ENCODE measurements at places on chromosomes 6 and 20. TPM values are rescaled to one million over a fixed set of nuclear protein-coding genes. Genes with fewer than 3 reads are reported as not detected.

DNA sequence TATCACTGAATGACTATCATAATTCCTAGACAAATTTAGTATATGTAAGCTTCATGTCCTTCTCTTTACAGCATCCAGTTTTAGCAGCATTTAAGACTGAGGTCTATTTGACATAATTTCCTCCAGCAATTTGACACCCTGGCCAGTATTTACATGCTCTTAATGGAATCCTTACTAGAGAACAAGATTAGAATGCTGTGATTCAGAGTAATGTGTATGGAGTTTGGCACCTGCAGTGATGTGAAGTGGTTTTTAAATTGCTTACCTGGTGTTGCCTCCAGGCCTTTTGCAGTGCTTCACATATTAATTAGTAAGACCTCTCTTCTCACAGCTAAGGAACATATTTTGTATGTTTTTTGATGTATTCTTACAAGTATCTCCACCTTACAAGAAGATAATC, 9.8 kb downstream of the NKX2-4 start:
- no peaks in the 10 kb centered on the region for H3K36me3 ChIP-seq
- no peak overlapping the region for H3K27ac ChIP-seq
- peaks cover 19% of the 10 kb centered on the region for H3K27me3 ChIP-seq
- no peaks in the 10 kb centered on the region for H3K4me1 ChIP-seq
- DNase-seq, result no peak
- H3K4me3 ChIP-seq, result no peak overlapping the region

DNA sequence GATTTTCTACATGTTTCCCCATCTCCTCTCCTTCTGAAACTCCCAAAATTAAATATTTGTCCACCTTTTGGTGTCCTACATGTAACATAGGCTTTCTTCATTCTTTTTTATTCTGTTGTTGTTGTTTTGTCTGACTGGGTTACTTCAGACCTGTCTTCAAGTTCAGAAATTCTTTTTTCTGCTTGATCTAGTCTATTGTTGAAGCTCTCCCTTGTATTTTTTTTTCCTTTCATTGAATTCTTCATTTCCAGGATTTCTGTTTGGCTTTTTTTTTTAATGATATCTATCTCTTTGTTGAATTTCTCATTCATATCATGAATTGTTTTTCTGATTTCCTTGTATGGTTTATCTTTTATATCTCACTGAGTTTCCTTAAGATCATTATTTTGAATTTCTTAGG, 20.6 kb upstream of the LGSN start:
- no peaks in the 10 kb centered on the region for H3K4me1 ChIP-seq
- DNase-seq, result no peak
- no peaks in the 10 kb centered on the region for H3K27me3 ChIP-seq
- H3K4me3 ChIP-seq, result no peak overlapping the region
- no peaks in the 10 kb centered on the region for H3K36me3 ChIP-seq

DNA sequence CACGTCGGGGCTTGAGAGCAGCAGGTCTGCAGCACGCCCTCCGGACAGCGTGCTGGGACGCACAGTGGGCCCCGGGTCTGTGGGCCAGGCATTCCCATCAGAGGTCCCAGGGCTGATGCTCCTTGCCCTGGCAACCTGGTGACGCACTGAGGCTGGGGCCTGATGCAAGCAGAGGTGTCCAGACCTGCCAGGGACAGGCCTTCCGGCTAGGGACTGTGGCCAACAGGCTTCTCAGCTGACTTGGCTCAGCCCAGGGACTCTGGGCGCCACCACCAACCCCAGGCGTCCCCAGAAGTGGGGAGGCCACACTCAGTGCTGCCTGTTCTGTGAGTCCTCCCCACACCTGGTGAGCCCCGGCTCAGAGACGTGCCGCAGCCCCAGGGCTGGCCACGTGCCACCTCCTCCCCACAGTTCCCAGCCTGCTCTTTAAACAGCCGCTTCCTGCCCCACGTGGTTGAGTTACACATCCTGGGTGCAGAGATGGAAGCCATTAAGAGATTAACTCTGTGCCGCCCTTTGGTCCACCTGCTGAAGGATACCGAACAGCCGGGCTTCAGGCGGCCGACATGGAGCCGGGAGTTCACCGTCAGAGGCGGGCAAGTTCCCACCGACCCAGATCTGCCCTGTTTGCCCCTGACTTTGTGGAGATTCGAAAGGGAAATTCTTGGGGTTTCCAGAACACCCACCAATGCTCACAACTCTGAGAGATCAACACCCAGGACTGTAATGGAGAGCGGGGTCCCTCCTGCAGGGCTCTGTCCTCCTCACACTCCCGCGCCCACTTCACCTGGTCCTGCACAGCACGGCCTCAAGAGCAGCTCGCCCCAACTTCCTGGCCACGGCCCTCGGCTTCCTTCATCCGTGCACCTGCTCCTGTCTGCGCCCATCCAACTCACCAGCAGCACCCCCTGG, 37.6 kb upstream of the ZBP1 start:
- no peaks in the 10 kb centered on the region for H3K27me3 ChIP-seq
- H3K27ac ChIP-seq, result peak overlapping the region; percentile 26
- peak; percentile 68 for DNase-seq
- no peak overlapping the region for H3K4me3 ChIP-seq

GRCh38 chr6:107822176-107823046, 1.7 kb downstream of the SCML4 start:
- no peak overlapping the region for H3K27ac ChIP-seq
- H3K4me1 ChIP-seq, result peaks cover 17% of the 10 kb centered on the region
- H3K27me3 ChIP-seq, result no peaks in the 10 kb centered on the region
- DNase-seq, result no peak
- no peak overlapping the region for H3K4me3 ChIP-seq

DNA sequence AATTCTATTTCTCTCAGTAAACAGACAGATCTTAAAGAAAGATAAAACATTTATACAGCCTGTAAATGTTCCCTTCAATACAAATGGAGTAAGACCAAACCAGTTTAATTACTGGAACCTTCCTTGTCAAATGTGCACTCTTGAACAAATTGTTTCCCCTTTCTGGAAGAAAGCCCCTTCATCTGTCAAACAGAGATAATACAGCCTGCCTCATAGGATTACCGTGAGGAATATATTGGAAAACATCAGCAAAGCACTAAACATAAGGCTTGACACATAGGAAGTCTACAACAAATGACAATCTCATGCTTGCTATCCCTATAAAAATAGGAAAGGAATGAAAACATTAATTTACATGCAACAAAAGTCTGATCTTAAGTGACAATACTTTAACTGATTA, 173.8 kb downstream of the PTPRK start:
- H3K27ac ChIP-seq, result no peak overlapping the region
- H3K4me1 ChIP-seq, result no peaks in the 10 kb centered on the region
- no peaks in the 10 kb centered on the region for H3K27me3 ChIP-seq
- no peaks in the 10 kb centered on the region for H3K36me3 ChIP-seq

COL21A1 gene
- total RNA-seq, result 35.2 TPM

ACOT8 gene
- 28.5 TPM for total RNA-seq

DNA sequence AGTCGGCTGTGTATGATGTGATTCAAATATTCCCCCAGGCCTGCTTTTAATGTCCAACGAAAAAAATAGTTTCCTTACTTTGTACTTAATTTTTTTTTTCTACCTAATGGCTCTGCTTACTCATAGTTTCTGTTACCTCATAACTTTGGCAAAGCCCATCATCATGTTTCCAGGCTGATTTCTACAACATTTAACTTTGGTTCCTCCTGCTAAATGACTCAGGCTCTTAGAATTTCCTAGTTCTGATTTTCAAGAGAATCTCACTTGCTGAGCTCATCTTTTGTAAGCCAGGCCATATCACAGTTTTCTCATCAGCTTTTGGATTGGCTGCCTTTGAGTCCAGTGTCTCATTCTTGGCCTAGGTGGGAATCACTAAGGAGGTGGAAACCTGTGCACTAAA, 323.1 kb downstream of the HDGFL1 start:
- no peak overlapping the region for H3K4me3 ChIP-seq
- H3K27ac ChIP-seq, result peak overlapping the region; percentile 59
- no peaks in the 10 kb centered on the region for H3K36me3 ChIP-seq
- no peaks in the 10 kb centered on the region for H3K27me3 ChIP-seq
- no peaks in the 10 kb centered on the region for H3K4me1 ChIP-seq

DNA sequence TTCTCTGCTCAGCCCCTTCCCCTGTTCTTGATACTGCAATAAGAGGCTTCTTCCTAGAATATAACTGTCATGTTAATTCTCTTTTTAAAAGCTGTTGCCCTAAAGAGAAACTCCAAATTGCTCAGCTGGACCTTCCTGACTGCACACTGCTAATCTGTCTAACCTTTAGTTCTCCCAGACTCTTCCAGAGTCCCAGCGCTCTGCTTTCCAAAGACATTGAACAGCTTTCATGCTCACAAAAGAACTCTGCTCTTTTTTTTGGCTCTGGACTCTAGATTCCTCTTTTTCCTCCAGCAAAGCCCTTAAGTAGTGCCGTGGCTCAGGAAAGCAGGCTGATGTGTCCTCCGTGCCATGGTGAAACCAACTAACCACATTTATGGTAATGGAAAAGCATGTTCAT, 356.6 kb upstream of the RSPO3 start:
- H3K36me3 ChIP-seq, result no peaks in the 10 kb centered on the region
- H3K4me3 ChIP-seq, result no peak overlapping the region
- no peaks in the 10 kb centered on the region for H3K27me3 ChIP-seq
- peak overlapping the region; percentile 35 for H3K27ac ChIP-seq

DNA sequence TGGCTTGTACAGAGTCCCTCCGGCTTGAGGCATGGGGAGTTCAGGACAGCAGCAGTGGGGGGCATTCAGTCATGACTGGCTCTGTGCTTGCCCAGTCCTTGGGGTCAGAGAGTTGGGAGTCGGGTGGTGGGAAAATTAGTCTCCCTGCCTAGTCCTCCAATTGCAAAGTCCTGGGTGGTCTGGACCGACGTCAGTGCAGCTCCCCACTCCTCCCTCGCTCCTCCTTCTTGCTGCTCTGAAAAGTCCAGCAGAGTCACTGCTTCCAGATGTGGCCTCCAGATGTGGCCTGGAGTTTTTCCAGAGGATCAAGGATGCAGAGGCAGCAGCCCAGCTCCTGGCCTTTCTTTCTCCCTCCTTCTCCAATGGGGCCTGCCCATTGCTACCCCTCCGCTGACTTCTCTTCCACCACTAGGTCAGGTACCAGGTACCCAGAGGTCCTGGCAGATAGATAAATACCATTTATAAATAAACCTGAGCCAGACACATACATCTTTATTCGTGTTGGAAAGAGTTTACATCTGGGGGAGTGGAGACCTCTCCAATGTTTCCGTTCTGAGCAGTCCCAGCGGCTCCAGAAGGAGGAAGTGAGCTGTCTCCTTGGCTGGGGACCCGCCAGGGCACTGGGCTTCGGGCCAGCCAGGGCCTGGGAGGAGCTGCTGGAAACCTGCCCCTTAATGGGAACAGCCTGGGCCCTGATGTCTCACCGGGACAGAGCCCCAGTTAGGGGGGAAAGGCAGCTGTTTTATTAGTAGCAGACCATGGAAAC, 49.0 kb upstream of the RNF24 start:
- no peak overlapping the region for H3K4me3 ChIP-seq
- no peaks in the 10 kb centered on the region for H3K27me3 ChIP-seq
- H3K4me1 ChIP-seq, result peaks cover 29% of the 10 kb centered on the region
- no peaks in the 10 kb centered on the region for H3K36me3 ChIP-seq

DNA sequence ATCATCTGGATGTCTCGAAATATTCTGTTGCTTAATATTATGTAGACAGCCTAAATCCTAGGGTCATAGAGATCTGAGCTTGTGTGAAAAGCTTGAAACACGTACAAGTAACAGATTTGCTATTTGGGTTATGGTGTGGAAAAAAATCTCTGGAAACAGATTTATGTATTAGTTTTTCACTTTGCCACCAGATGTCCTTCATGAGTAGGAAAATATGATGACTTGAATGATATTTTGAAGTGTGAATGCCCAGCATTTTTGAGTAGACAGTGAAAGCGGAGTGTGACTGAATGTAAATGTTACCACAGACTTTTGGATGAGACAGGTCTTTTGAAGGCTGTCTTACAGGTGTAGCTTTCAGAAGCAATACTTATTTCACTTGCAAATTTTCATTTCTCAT, 4.2 kb upstream of the BMP6 start:
- H3K27ac ChIP-seq, result no peak overlapping the region
- no peaks in the 10 kb centered on the region for H3K36me3 ChIP-seq
- H3K4me3 ChIP-seq, result no peak overlapping the region
- peaks cover 13% of the 10 kb centered on the region for H3K4me1 ChIP-seq

- no peaks in the 10 kb centered on the region for H3K4me1 ChIP-seq
- no peaks in the 10 kb centered on the region for H3K27me3 ChIP-seq
- no peak overlapping the region for H3K4me3 ChIP-seq
These were observed 54.0 kb downstream of the RIN2 start for GRCh38 chr20:19812056-19812455.

Measured in sigmoid colon (tissue), 7 donors.